ENCODE measurements at places on chromosomes 2 and 18.

DNA sequence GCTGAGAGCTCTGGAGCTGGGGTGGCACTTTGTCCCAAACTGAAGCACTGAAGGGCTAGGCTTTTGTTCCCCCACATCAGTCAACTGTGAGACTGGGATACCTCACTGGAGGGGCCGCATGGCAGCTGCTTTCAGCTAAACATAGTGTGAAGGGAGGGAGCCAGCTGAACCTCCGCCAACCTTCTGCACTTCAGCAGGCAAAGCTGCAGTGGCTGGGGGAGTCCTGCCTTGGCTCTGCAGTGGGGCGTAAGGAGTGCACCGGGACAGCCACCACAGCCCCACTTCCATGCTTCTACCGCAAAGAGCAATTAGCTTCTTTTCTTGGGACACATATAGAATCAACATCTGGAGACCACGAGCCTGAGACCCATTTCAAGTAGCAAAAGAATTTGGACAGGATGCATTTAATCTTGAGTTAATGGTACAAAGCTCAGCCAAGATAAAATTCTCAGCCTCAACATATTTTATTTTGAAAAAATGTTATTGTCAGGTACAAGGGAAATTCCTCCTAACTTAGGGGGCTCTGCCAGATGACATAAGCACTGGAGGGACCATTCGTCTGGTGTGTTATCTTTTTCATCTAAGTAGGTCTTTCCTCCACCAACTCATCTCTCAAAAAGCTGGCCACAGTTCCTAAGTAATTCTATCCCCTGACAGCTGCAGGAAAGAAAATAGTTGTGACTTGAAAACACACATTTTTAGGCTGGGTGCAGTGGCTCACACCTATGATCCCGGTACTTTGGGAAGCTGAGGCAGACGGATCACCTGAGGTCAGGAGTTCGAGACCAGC, 25.6 kb upstream of the MYCN start:
- no peak for DNase-seq

GRCh38 chr2:109148991-109149645, 20.1 kb downstream of the SH3RF3 start:
- no peak for DNase-seq

GRCh38 chr2:96547203-96547641, 10.7 kb downstream of the ARID5A start:
- no peak for DNase-seq

DNA sequence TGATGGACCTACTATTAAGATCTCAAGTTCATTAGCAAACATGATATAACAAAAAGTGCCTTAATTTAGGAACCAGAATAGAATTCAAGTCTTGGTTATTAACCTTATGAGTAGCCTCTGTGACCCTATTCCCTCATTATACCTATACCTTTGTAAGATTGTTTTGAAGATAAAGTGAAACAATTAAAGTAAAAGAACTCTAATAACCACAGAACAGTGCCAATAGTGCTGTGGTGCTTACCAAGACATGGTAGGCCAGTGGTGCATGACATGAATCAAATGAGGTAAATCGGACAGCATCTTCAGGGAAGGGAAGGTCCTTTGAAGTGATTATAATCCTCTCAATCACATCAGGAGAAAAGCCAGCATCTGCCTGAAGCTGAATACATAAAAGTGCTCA, 36.4 kb downstream of the METTL4 start:
- no peak for DNase-seq

DNA sequence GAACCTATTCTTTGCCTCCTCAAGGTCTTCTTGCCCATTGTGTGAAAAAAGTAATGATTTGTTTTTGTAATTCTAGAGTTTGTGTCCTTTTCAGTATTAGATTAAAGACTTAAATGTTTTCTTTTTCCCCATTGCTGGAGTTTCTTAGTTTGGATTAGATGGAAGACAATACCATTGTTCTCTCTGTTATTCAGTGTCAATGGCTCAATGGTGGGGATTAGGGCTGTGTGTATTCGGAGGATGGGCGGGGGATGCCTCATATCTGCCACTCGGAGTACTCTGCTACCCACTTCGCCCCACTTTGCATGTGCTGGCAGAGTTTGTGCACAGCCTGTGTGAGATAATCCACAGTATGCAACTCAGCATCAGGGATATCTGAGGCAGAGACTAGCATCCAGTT, 90.1 kb downstream of the KLHL29 start:
- DNase-seq: no peak

DNA sequence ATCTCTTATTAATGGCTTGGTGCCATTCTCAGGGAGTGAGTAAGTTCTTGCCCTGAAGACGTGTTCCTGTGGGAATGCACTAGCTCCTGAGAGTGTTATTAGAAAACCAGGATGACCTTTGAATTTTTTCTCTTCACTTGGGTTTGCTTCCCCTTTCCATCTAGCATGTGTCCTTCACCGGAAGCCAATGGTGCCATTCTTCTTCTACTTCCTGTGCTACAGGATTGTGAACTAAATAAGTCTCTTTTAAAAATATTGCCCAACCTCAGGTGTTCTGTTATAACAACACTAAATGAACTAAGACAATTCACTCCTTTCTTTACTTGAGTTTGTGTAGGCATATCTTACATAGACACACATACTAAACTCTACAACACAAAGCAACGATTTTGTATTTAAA, 447.0 kb downstream of the SOX11 start:
- DNase-seq: no peak

DNA sequence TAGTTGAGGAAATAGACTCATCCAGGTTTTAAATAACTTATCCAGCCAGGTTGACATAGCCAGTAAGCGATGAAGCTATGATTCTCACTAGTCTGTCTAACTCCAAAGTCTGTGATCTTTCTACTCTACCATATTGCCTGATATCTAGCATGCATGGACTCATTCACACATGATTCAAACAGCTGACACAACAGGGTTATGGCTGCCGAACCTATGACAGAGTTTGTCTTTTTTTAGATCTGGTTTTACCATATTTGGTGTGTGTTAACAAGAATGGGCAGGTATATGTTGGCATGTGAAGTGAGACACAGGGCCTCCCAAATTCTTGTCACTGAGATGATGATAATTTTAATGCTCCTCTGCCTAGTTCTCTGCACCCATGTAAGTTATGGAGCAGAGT, 210.6 kb downstream of the BABAM2 start:
- no peak for DNase-seq

DNA sequence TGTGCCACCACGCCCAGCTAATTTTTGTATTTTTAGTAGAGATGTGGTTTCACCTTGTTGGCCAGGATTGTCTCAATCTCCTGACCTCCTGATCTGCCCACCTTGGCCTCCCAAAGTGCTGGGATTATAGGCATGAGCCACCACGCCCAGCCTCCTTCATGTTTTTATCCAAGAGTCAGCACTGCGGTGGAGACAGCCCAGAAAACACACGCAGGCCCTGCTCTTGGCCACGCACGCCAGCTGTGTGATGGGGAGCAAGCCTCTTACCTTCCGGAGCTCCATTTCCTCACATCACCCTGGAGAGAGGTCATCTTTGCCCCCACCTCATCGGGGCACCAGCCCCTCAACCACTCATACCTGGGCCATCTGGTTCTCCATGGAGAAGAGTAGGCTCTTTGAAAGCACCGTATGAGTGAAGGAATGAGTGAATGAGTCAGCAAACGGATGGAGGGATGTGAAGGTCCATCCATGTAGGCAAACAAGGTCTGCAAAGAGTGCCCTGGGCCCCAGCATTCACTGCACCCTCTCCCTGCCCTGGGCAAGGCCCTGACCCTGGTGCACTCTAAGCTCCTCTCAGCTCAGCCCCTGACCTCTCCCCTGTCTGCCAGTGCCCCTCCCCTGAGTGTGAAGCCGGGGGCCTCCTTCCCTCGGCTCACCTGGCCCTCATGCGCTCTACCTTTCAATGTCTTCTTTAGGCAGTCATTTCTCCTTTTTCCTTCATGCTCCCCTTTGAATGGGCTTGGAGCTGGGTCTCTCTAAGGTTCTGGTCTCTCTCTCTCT, 7.4 kb downstream of the GYPC start:
- peak; percentile 13 for DNase-seq

DNA sequence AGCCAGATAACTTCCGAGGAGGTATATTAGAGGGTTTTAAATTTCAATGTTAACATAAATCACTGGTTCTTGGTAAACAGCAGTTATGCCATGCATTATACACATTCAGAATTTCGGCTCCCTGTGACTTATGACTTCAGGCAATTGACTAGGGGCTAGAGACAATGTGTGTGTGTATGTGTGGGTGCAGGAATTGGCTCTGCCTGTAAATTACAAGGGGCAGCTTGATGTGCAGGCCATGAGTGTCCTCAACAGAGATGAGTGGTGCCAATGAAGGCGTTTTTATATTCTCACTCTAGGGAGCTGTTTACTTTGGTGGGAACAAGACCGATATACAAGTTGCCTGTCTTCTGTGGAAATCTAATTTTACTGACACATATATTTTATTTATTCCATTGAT, 161.6 kb downstream of the CSRNP3 start:
- DNase-seq: no peak

All from T-helper 1 cell (primary cell).